ENCODE measurements at places on chromosomes 6 and 20. TPM values are rescaled to one million over a fixed set of nuclear protein-coding genes. Genes with fewer than 3 reads are reported as not detected.
A peak's percentile ranks its signal among the peaks of the same experiment; 100 is the strongest.

GRCh38 chr6:16504609-16505008 is 256.7 kb downstream of the ATXN1 start:
- no peak for DNase-seq
- peak overlapping the region; percentile 5 for H3K4me3 ChIP-seq
- H3K27me3 ChIP-seq = no peaks in the 10 kb centered on the region

DNA sequence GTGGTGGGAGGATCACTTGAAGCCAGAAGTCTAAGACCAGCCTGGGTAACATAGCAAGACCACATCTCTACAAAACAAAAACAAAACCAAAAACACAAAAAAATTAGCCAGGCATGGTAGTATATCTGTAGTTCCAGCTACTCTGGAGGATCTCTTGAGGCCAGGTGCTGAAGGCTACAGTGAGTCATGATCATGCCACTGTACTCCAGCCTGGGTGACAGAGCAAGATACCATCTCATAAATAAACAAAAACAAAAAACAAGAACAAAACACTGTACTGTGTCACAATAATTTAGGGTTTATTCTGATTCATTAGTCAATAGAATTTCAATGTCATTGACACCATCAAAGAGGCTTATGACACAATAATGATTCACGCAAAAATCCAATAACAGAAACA is 1121.7 kb upstream of the MAP3K7 start:
- H3K36me3 ChIP-seq = no peaks in the 10 kb centered on the region
- no peak overlapping the region for H3K4me3 ChIP-seq
- H3K27me3 ChIP-seq = no peaks in the 10 kb centered on the region
- DNase-seq = no peak
- no peaks in the 10 kb centered on the region for H3K4me1 ChIP-seq

DNA sequence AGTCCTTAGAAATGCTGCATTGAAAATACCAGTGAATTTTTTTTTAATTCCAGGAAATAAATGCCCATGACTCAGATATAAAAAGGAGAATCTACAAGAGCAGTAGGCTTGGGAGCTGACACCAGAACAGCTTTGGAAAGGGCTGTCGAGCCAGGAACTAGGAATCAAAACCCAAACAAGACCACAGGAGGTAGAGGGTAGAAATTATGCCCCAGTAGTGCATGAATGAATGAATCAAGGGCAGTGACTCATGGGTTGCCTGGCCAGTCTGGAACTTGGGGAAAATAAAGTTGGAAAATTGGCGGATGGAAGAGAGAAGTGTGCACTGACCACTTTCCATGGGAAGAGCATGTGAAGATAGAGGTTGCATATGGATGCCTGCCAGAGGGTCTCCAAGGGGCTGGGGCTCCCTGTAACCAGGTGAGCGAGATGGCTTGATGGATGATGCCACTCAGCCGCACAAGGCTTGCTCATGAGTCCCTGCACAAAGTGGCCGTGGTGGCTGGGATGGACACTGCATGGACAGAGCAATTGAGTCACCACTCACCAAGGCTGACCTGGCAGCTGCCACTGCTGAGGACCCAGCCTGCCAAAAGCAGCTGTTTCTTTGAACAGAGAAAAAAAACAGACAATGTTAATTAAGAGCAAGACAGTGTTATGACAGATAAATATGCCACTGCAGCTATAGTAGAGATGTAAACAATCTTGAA is 15.2 kb upstream of the MCCD1 start:
- no peak overlapping the region for H3K4me3 ChIP-seq
- no peak overlapping the region for H3K27ac ChIP-seq
- no peaks in the 10 kb centered on the region for H3K4me1 ChIP-seq
- no peaks in the 10 kb centered on the region for H3K36me3 ChIP-seq
- DNase-seq = no peak

DNA sequence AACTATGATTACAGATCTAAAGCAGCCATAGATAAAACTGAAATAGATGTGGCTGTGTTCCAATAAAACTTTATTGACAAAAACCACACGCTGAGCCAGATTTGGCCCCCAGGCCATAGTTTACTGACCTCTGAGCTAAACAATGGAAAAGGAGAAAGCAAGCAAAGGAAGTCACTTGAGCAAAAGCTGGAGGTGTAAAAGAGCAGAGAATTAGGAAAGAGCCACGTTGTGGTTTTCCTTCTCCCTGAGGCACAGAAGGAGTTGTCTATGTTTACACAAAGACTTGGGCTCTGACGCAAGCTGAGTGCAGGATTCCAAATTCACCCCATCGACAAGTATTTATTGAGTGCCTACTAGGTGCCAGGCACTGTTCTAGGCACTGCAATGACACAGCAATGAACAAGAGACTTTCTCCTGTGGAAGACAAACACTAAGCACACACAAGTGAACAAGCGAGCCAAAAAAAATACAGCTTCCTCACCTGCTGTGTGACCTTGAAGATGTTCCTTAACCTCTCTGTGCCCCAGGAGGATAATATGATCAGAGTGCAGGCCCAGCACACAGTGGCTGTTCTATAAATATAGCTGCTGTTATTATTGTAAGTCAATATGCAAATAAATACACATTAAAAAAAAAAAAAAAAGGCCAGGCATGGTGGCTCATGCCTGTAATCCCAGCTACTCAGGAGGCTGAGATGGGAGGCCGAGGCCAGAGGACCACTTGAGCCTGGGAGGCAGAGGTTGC is 75.4 kb upstream of the PTPN1 start:
- peaks cover 12% of the 10 kb centered on the region for H3K4me1 ChIP-seq
- no peak for DNase-seq
- peaks cover 12% of the 10 kb centered on the region for H3K27me3 ChIP-seq
- H3K4me3 ChIP-seq = no peak overlapping the region
- H3K36me3 ChIP-seq = no peaks in the 10 kb centered on the region

DNA sequence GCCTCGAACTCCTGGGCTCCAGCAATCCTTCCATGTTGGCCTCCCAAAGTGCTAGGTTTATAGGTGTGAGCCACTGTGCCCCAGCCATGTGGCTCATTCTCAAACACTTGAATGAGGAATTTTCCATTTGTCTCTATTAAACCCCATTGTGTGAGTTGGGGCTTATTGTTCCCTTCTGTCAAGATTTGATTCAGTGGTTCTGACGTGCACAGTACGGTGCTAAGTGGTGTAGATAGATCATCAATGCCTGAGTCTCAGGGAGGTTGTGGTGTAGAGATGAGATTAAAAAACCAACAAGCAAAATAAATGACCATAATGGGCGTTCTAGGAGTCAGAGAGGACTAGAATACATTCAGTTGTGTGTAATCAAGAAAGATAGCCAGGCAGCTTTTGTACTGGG is 335.6 kb downstream of the PRL start:
- no peaks in the 10 kb centered on the region for H3K4me1 ChIP-seq
- DNase-seq = no peak
- H3K36me3 ChIP-seq = no peaks in the 10 kb centered on the region

Gene SYNDIG1
- total RNA-seq = not detected

Gene SLC17A4
- not detected for total RNA-seq

Gene TRIM31
- total RNA-seq = 0.12 TPM

Gene SYCP2L
- not detected for total RNA-seq

Data from activated T-cell treated with anti-CD3 and anti-CD28 coated beads, Interleukin-2, amount 50 U/mL, for 72 hours (primary cell).